ENCODE measurements at places on chromosomes 1 and 21.

DNA sequence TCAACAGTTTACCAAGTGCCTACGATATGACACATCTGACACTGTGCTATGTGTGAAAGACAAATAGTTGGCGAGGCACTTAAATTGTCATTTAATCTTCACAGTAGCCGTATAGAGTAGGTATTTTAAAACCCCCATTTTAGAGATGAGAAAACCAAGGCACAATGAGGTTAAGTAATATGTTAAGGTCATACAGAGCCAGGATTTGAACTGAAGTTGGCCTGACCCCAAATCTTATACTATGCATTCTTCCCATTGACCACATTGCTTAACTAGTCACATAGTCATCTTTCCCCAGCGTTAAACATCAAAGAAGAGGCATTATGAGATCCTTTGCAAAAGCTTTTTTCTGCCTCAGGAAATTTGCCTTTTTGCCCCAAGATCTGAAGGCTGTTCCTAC lies 3.9 kb downstream of the INKA2 start:
- no peak for DNase-seq

GRCh38 chr1:203190949-203191348 lies 4.4 kb upstream of the CHI3L1 start:
- no peak for DNase-seq

DNA sequence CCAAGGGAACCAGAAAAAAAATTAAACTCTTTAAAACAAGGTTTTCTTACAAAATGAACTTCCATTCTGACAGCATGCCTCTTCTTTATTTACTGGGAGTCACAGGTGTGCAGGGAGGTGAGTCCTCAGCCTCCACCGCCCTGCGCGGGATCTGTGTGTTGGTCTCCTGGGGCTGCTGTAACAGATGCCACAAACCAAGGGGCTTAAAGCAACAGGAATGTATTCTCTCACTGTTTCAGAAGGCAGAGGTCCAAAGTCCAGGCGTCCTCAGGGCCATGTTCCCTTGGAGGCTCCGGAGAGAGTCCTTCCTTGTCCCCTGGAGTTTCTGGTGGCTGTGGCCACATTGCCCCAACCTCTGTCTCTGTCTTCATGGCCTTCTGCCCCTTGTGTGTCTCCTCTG lies 123.6 kb upstream of the C1orf174 start:
- DNase-seq = no peak

- no peak for DNase-seq
These were observed 26.4 kb upstream of the KAZN start for GRCh38 chr1:14571810-14572767.

DNA sequence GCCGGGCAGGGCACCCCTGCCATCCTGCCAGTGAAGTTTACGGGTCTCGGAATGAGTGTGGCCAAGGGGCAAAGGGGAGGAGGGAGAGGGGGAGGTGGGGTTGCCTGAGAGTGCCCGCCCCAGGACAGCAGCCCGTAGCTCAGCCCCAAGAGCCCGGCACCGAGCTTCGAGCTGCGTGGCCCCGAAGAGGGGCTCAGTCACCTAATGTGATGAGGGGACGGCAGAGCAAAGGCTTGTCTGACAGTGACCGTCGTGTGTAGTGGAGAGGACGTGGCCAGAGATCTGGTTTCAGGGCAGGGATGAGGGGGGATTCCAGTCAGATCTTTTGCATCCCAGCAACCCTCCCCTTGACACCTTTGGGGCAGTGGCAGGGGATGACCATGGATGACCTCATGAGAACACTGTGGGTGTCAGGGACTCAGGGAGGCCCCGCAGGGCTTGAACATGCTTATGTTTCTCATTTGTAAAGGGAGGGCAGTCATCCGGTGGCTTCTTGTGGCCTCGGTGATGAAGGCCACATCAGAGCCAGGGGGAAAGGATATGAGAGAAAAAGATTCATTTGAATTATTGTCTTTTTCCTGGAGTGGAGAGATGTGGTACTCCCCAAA lies 1.1 kb upstream of the TRPM2 start:
- no peak for DNase-seq

DNA sequence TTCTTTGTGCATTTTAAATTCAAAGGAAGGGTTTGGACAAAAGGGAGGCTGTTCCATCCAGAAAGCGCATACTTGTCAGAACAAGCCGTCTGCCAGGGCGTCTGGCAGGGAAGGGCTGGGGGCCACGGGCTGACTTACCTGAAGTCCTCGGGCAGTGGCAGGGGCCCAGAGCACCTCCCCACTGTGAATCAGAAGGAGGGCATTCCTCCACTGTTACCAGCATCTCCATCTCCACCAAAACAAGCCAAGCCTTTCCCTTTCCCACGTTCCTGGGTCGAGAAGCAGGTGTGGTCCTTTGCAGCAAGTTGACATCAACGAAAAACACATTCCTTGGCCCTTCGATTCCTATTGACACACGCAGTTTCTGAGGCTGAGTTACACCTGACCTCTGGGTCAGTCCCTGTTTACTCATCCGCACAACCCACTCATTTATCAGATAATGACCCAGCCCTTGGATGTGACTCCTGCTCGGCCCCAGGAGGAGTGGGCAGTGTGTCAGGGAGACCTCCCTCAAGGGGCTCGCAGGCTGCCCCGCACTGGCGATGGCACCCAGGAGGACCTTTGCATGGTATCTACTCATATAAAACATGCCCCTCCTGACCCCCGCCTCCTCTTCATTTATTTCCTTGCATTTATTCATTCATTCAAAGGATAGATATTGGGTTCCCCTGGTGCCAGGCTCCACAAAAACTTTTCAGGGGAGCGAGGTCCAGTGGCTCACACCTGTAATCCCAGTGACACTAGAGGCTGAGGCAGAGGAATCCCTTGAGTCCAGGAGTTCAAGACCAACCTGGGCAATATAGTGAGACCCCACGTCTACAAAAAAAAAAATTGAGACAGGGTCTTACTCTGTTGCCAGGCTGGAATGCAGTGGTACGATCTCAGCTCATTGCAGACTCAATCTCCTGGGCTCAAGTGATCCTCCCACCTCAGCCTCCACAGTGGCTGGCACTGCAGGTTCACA lies 60.2 kb downstream of the TOMM20 start:
- DNase-seq = no peak

- no peak for DNase-seq
These were observed 26.3 kb upstream of the CSF1 start for GRCh38 chr1:109884242-109884891.

DNA sequence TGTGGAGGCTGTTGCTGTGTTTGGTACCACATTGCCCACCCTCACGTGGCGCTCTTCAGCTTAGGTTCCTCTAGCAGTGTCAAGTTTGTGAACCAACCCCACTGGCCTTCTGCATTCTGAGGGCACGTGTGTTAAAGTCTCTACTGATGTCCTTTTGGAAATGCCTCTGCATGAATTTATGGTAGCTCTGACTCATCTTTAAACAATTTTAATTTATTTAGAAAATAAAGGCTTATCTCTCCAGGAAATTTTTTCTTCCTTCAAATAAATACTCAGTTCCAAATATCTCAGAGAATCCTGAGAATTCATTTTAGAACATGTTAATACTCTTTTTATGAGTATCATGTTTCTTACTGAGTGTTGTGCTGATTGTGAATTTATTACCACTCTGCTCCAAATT lies 5.5 kb downstream of the CD1D start:
- DNase-seq = no peak

GRCh38 chr1:7384679-7385078 lies 386.4 kb upstream of the VAMP3 start:
- no peak for DNase-seq
